Pancreas (tissue), 10 donors: ENCODE measurements at places on chromosomes 2 and 18. TPM values are rescaled to one million over a fixed set of nuclear protein-coding genes. Genes with fewer than 3 reads are reported as not detected.
A peak's percentile ranks its signal among the peaks of the same experiment; 100 is the strongest.

Gene SFTPB
- not detected for total RNA-seq

Gene CGREF1
- 0.42 TPM for total RNA-seq

DNA sequence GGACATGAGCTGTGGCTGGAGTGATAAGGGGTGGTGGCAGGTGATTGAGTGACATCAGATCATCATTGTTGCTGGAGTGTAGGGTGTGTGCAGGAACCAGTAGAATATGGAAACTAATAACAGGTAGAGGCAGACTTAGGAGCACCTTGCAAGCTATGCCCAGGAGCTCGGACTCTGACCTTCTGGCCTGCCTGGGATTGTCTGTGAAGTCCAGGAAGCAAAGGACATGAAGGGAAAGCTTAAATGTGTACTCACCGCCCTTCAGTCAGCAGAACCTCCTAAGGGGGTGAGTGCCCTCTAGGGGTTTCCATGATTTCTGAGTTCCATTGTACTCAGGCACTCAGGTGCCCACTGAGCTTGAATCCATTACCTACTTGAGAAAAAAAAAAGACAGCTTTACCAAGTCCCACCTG, 104.2 kb downstream of the CRIM1 start:
- peak; percentile 21 for DNase-seq

Gene TMEM178A
- total RNA-seq = 0.93 TPM

- no peak for DNase-seq
Measured at GRCh38 chr2:43609290-43609918, 13.6 kb upstream of the THADA start.

DNA sequence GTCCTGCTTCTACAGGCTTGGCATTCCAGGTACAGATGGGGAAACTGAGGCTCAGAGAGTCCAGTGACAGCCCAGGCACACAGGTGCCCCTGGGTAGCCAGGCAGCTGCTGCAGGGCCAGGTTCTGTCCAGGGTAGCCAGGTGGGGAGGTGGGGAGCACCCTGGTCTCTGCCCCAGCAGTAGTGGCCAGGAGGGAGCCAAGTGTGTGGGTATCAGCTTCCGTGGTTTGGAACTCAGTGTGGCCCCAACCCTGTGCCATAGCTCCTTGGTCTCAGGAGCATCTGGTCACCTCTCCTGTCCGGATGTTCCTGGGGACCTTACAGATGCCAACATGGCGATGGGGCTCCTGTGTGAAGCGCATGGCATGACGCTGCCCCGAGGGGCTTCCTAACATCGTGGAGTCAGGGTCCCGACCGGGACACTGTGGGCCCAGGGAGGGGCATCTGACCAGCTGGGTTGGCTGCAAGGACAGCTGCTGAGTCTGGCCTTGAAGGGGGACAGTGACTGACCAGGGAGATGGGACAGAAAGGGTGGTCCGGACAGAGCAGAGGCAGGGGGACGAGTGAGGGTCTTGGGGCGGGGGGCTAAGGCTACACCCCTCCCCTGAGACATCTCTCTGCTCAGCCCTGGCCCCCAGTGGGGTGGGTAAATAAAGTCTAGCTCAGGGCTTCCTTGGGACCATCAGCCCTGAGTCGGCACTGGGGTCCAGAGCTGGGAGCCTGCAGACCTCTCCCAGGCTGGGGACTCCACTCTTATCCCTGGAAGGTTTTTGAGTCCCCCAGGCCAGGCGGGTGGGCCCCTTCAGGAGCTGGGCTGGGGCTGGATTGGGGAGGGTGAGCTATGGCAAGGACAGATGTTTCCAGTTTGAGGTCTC, 76.0 kb upstream of the SMAD7 start:
- no peak for DNase-seq

DNA sequence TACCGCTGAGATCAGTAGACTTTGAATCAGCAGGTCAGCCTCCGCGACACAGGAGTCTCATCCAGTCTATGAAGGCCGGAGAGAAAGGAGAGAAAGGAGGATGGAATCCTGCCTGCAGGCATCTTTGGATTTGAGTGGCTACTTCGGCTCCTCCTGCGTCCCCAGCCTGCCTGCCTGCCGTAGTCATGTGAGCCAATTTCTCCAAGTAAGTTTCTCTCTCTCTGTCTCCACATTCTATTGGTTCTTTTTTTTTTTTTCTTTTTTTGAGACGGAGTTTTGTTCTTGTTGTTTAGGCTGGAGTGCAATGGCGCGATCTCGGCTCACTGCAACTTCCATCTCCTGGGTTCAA, 16.7 kb downstream of the PDCD1 start:
- DNase-seq = no peak

- DNase-seq = no peak
Measured at GRCh38 chr2:71071681-71072398, 3.4 kb downstream of the NAGK start.

Gene CNTNAP5
- 0.09 TPM for total RNA-seq

Gene ASB18
- not detected for total RNA-seq

Gene DUSP19
- total RNA-seq = 2.3 TPM

- DNase-seq = no peak
Measured at GRCh38 chr2:31947871-31948270, 62.9 kb downstream of the MEMO1 start.

GRCh38 chr2:54065411-54065810, 50.0 kb upstream of the ACYP2 start:
- no peak for DNase-seq

Gene GAD1
- 1.0 TPM for total RNA-seq

Gene LRRTM1
- total RNA-seq = not detected

DNA sequence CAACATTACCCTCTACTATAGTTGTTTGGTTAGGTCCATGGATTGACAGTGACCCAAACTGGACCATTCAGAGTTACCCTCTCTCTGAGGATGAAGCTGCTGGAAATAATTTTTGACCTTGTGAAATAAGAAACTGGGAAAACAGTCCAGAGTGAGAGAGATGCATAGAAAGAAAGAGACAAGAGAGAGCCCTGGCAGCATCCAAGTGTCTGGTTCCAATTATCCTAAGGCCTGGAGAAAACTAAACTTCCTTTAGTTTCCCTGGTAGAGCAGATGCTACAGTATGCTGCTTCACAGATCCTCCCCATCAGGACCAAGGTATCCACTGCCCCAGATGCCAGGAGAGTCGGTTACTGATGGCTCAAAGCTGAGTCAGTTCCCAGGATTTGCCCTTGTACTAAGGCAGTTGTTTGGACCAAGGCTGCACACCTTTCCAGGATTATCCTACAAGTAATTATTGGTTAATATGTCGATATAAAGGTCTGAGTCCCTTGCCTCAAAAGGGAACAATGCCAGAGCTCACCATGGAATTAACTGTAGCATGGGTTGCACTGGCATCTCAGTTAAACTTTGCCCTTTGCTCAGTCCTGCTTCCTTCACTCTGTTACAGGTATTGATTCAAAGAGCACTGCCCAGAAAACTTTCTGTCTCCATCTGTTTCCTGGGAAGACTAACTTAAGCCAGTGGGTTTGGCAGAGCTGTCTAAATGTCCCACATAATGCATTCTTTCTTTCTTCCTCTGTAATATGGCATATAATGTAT, 14.6 kb upstream of the CHN1 start:
- no peak for DNase-seq

Gene CFC1
- total RNA-seq = 3.0 TPM

DNA sequence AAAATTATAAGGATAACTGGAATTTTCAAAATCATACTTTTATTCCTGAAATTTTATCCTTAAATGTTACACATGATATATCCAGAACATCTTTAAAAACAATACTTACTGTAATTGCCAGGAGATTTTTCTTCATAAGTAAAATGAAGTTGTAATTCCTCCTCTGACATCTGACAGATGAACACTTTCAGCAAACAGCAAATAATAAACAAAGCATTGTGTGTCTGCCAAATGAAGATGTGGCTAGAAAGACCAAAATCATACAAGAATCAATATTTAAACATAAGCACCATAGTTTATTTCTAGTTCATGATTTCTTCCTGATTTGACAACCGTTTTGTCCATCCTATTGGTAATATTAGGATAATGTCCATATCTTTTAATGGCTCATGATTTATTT, 82.0 kb downstream of the DYM start:
- no peak for DNase-seq

- no peak for DNase-seq
Measured at GRCh38 chr2:163364736-163365135, 371.1 kb downstream of the FIGN start.

DNA sequence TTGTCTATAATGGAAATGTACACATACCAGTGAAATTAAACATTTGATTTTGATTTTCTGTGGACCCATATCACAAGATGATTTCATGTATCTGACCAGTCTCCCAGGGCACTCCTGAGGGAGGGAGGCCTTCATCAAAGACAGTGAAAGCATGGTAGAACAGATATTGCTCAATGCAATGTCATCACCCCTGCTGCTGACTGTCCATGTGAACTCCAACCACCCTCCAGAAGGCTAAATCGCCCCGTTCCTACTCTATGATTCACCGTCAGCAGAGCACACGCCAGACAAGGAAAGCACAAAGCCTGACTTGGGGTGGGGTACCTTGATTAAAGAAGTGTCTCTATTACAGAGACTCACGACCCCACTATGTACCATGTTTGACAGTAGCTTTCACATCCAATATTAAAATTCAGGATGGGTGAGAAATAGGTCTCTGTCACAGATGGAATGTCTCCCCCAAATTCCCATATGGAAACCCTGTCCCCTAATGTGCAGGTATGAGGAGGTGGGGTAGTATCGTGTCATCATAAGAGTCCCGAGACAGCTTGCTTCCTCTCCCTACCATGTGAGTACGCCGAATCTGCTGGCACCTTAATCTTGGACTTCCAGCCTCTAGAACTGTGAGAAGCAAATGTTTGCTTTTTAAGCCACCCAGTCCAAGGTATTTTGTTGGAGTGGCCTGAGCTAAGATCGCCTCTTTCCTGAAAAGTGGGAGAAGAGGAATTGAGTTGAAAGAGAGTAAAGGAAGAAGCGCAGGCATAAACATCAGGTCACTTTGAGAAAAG, 42.4 kb downstream of the CYB5A start:
- no peak for DNase-seq

GRCh38 chr2:62743506-62743905, 38.0 kb downstream of the EHBP1 start:
- DNase-seq = no peak

GRCh38 chr18:11500153-11501122, 109.0 kb upstream of the SLC35G4 start:
- DNase-seq = no peak

- no peak for DNase-seq
Measured at GRCh38 chr2:208252716-208253492, 2.0 kb downstream of the IDH1 start.

GRCh38 chr2:23377771-23378170, 7.2 kb upstream of the KLHL29 start:
- DNase-seq = no peak

Gene MYCN
- total RNA-seq = 0.16 TPM

Gene CLEC4F
- total RNA-seq = 0.23 TPM

GRCh38 chr18:28075501-28075900, 101.4 kb downstream of the CDH2 start:
- DNase-seq = no peak

DNA sequence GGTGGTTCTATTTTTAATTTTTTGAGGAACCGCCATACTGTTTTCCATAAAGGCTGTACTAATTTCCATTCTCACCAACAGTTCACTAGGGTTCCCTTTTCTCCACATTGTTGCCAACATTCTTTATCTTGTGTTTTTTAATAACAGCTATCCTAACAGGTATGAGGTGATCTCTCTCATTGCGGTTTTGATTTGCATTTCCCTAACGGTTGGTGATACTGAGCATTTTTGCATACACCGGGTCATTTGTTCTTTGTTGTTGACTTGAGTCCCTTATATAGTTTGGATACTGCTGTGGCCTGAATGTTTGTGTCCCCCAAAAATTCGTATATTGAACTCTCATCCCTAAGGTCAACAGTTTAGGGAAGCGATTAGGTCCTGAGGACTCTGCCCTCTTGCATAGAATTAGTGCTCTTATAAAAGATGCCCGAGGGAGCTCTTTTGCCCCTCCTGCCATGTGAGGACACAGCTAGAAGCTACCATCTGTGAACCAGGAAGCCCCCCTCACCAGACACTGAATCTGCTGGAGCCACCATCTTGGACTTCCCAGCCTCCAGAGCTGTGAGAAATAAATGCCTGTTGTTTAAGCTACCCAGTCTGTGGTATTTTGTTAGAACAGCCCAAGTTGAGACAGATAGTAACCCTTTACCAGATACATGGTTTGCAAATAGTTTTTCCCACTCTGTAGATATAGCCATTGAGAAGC, 4.7 kb downstream of the IMP4 start:
- DNase-seq = no peak

DNA sequence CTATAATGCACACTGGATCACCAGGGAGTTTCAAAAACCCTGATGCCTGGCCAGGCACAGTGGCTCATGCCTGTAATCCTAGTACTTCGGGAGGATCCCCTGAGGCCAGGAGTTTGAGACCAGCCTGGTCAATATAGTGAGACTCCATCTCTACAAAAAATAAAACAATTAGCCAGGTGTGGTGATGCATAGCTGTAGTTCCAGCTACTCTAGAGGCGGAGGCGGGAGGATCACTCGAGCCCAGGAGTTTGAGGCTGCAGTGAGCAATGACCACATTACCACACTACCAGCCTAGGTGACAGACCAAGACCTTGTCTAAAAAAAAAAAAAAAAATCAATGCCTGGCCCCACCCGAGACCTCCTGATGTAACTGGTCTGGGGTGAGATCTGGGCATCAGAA, 137.2 kb downstream of the MTCL1 start:
- no peak for DNase-seq

GRCh38 chr2:19987936-19988335, 2.0 kb downstream of the WDR35 start:
- no peak for DNase-seq

DNA sequence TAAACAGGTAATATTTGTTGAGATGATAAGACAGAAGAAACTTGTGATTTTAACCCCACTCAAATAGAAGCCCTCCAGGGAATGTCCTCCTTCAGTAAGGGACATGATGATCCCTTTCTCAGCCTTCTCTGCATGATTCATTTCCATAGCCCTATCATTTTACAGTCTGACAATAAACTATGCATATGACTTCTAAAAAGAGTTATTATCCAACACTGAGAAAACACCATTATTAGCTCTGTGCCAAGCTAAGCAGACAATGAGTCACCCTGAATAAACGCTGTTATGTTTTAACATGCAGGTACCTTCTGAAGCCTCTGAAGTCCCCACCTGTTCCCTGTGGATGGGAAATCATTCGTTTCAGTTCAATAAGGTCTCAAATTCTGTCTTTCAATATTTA, 54.7 kb downstream of the DTNB start:
- no peak for DNase-seq

- DNase-seq = no peak
Measured at GRCh38 chr2:228913176-228913575, 357.9 kb downstream of the PID1 start.

Gene SLC66A2
- 20.8 TPM for total RNA-seq

DNA sequence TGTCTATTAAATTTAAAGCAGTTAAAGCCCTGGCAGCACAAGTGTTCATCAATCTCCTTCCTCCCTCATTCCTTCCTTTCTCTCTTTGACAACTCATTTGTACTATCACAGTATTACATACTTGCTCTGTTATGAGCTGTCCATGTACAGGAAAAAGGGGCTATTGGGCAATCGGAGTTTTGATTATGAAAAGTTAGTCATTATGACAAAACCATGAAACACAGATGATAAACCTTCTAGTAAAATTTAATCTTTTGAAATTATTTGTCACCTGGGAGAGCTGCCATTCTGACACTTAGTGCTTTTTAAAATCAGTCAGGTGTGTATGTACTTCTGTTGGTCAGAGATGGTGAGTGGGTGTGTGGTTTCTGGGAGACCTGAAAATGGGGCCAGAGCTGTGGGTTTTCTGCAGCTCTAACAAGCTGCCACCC, 39.4 kb downstream of the MAP4K4 start:
- no peak for DNase-seq
